ENCODE measurements at places on chromosomes 6 and 20. TPM values are rescaled to one million over a fixed set of nuclear protein-coding genes. Genes with fewer than 3 reads are reported as not detected.

- H3K27ac ChIP-seq = no peak overlapping the region
- H3K27me3 ChIP-seq = no peaks in the 10 kb centered on the region
- no peak for DNase-seq
- no peaks in the 10 kb centered on the region for H3K4me1 ChIP-seq
- no peak overlapping the region for H3K4me3 ChIP-seq
- no peaks in the 10 kb centered on the region for H3K36me3 ChIP-seq
These were observed 89.7 kb downstream of the LY86 start for GRCh38 chr6:6678185-6678671.

- peak; percentile 90 for DNase-seq
- H3K4me3 ChIP-seq = no peak overlapping the region
- H3K27me3 ChIP-seq = no peaks in the 10 kb centered on the region
- peaks cover 14% of the 10 kb centered on the region for H3K36me3 ChIP-seq
These were observed 3.3 kb downstream of the LRRC73 start for GRCh38 chr6:43506667-43507471.

GRCh38 chr6:14766391-14766994 is 479.4 kb upstream of the JARID2 start:
- no peaks in the 10 kb centered on the region for H3K27me3 ChIP-seq
- no peak overlapping the region for H3K27ac ChIP-seq
- no peaks in the 10 kb centered on the region for H3K36me3 ChIP-seq
- no peak overlapping the region for H3K4me3 ChIP-seq
- no peak for DNase-seq

DNA sequence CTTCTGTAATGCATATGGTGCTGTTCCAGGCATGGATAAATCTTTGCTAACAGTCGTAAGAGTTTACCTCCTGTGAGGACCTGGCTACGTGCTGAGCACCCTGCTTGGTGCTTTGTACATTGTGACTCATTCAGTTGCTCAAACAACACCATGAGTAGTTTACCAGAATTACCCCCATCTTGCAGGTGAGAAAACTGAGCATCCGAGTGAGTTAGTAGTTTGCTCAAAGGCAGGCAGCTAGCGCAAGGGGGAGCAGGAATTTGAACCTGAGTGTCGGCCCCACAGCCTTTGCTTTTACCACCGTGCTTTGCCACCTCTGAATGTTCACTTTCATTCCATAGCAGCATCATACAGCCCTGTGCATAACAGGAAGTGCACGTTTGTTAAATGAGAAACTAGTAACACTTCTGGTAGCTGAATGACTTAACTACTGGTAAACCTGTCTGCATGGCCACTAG is 121.9 kb downstream of the MTHFD1L start:
- H3K27me3 ChIP-seq = no peaks in the 10 kb centered on the region
- H3K36me3 ChIP-seq = no peaks in the 10 kb centered on the region
- H3K27ac ChIP-seq = no peak overlapping the region
- DNase-seq = no peak
- H3K4me3 ChIP-seq = no peak overlapping the region

- H3K36me3 ChIP-seq = no peaks in the 10 kb centered on the region
- no peaks in the 10 kb centered on the region for H3K27me3 ChIP-seq
- no peak overlapping the region for H3K4me3 ChIP-seq
- H3K27ac ChIP-seq = no peak overlapping the region
These were observed 72.7 kb upstream of the RCAN2 start for GRCh38 chr6:46563924-46564323.

TMEM242 gene
- total RNA-seq = 17.5 TPM

DNA sequence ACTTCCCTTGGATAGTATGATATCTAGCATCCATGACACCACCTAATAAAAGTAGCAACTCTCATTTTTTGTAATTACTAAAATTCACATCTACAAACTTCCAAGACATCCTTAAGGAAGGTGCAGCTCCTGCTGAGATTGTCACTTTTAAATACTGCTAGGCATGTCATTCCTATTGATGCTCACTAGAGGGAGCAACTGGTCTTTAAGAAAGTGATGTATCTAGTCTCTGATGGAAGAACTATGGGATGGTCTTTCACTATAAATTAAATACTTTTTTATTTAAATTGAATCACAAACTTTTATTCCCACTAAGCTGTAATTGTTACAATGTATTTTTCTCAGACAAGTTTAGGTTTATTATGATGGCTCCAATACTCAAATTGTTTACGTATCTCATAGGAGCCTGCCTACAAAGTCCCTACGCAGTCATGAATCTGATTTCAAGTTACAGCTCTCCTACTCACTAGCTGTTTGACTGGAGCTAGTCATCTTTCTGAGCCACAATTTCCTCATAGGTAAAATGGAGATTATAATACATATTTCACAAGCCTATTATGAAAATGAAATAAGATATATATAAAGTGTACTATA is 8.1 kb upstream of the TSPYL1 start:
- no peak overlapping the region for H3K4me3 ChIP-seq
- H3K4me1 ChIP-seq = no peaks in the 10 kb centered on the region
- H3K27me3 ChIP-seq = no peaks in the 10 kb centered on the region

SLC17A2 gene
- total RNA-seq = not detected
